ENCODE measurements at places on chromosomes 7 and 10.

GRCh38 chr7:158798741-158799140, 30.6 kb downstream of the ESYT2 start:
- no peak for DNase-seq

DNA sequence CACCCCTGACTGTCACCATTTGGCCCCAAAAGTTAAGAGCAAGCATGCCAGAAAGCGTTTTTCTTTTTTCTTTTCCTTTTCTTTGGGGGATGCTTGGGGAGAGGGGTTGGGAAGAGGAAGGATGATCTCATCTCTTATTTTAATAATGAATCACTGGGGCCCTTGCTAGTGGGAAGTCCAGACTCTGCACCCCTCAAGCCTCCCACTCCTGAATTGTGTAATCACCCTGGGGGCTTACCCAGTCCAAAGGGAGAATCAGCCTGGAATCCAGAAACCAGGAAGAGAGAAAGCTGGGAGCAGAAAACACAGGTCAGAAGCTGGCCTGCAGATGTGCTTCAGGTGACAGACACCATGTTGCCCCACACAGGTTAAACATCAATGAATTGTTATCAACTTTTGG, 14.7 kb upstream of the HABP2 start:
- DNase-seq: no peak

- DNase-seq: no peak
Measured at GRCh38 chr10:123150271-123150985, 2.5 kb downstream of the HMX2 start.

GRCh38 chr7:148400101-148400500, 190.5 kb upstream of the C7orf33 start:
- DNase-seq: no peak

DNA sequence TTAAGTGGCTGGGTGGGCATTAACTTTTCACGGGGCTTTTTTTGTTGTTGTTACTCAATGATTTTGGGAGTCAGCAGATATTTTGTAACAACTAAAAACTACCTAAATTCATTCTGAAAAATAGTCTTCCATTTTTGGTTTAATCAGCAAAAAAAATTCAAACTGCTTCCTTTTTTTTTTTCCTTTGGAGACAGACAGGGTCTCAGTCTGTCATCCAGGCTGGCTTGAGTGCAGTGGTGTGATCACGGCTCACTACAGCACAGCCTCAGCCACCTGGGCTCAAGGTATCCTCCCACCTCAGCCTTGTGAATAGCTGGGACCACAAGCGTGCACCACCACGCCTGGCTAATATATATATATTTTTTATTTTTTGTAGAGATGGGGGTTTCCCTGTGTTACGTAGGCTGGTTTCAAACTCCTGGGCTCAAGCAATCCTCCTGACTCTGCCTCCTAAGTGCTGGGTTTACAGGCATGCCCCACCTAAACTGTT, 36.5 kb downstream of the SKIDA1 start:
- no peak for DNase-seq

DNA sequence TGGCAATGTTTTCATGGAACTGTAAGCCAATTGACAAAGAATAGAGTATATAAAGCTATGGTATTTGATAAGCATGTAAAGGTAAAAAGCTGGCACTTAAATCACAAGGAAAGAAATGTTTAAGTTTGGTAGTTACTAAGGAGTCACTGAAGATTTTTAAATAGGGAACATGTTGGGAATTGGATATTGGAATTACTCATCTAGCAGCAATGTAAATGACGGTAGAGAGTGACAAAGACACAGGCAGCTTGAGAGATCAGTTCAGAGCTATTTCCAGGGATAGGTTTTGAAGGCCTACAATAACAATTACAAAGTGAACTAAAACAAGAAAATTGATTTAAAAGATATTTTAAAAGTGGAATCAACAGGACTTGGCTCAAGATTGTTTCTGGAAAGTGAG, 36.8 kb downstream of the SP8 start:
- DNase-seq: no peak

GRCh38 chr10:35783305-35783838, 141.3 kb upstream of the FZD8 start:
- no peak for DNase-seq

DNA sequence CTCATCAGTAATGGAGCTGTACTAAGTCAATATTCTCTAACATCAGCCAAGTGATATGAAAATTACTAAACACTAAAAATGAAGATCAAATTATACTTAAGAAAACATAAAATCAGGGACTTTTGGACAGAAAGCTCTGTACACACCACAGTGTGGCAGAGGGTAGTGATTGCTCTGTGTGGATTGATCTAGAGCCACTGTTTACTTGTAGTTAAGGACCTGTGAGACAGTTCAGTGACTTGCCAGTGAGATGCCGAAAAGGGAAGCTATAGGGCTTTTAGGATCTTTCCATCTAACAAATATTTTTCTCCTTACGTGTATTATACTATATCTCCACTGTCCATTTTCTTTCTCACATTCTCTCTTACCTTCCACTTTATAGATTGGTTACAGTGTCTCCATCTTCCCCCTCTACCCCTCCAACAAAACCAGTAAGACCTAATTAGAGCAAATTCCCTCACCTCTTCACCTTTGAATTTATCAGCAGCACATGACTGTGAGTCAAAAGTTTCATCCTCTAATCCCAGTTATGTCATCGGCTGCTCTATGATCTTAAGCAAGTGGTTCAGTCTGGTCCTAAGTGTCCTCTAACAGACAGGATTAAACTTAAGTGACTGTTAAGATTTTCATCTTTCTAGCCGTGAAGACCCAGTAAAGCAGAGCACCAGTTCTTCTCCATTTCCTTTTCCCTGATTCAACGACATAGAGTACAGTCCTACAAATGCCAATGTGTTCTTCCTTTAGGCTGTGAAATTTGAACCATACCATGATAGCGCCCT, 6.9 kb downstream of the PIK3CG start:
- DNase-seq: no peak

GRCh38 chr10:15710455-15710854, 9.3 kb downstream of the ITGA8 start:
- no peak for DNase-seq

GRCh38 chr7:16795624-16796023, 9.2 kb downstream of the AGR2 start:
- no peak for DNase-seq

- DNase-seq: no peak
Measured at GRCh38 chr7:70426249-70426880, 705.6 kb upstream of the GALNT17 start.

GRCh38 chr10:26479766-26480492, 41.8 kb downstream of the APBB1IP start:
- no peak for DNase-seq

GRCh38 chr7:43351683-43352082, 231.2 kb upstream of the STK17A start:
- no peak for DNase-seq

DNA sequence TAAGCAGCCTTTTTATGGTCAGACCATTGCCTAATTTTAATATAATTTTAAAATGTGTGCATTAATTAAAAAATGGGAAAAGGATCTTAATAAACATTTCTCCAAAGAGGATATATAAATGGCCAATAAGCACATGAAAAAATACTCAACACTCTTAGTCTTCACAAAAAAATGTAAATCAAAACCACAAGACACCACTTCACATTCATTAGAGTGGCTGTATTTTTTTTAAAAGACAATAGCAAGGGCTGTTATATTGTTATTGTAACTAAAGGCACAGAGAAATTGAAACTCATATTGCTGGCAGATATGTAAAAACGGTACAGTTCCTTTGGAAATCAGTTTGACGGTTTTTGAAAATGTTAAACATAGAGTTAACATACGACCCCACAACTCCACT, 3.2 kb upstream of the CROT start:
- no peak for DNase-seq

GRCh38 chr7:27843584-27844305, 103.8 kb downstream of the TAX1BP1 start:
- DNase-seq: no peak

DNA sequence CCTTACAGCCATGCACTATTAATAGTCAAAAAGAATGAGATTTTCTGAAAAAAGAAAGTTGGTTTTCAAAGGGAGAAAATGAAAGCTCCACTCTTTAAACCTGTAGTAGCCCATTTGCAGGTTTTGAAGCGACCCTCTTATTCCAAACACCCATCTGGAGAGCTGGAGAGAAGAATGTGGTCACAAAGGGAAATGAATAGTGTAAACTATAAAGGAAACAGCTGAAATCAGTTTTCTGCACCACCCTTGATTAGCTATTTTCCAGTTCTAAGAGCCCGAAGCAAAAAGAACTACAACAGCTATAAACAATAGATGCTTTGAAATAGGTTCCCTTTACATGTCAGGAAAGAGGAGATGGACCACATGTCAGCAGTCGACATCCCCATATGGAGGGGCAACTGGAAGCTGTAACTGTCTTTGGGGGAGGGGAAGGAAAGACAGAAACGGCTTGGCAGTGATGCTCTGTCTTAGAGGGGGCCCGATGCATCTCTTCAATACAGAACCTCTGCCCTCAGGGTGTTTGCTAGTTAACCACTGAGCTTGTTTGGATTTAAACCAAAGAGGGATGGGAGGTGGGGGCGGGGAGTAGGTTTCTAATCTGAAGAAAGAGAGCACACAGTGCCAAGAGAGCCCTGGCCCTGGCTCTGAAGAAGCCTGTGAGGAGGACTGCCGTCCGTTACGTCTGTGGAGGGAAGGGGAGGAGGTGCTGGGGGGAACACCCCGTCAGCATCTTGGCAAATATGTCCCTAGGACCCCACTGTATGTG, 55.3 kb downstream of the CPVL start:
- DNase-seq: no peak

DNA sequence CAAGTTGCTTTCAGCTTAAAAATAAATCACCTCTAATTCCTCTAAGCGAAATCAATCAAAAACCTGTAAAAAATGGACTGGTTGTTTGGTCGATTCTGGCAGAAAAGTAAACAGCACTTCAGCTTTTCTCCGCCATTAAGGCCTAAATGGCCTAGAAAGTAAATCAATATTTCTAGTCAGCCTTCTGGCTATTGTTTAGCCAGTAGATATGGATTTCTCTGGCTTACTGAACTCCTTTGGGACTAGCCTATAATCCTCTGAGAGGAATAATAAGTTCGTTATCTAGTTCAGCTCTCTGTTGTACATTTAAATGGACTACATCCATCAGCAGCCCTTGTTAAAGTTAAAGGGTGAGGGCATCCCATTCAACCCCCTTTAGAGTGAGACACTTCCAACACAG, 400.1 kb upstream of the ETV1 start:
- DNase-seq: no peak

- no peak for DNase-seq
Measured at GRCh38 chr10:130805635-130806030, 505.9 kb downstream of the TCERG1L start.

DNA sequence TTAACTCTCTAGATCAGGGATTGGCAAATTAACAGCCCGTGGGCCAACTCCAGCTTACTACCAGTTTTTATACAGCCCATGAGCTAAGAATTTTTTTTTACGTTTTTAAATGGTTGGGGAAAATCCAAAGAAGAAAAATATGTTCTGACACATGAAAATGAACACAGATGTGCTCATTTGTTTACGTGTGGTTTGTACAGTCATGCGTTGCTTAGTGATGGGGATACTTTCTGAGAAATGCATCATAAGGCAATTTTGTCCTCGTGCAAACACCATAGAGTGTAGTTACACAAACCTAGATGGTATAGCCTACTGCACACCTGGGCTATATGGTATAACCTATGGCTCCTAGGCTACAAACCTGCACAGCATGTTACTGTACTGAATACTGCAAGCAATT, 8.3 kb upstream of the SMKR1 start:
- no peak for DNase-seq

DNA sequence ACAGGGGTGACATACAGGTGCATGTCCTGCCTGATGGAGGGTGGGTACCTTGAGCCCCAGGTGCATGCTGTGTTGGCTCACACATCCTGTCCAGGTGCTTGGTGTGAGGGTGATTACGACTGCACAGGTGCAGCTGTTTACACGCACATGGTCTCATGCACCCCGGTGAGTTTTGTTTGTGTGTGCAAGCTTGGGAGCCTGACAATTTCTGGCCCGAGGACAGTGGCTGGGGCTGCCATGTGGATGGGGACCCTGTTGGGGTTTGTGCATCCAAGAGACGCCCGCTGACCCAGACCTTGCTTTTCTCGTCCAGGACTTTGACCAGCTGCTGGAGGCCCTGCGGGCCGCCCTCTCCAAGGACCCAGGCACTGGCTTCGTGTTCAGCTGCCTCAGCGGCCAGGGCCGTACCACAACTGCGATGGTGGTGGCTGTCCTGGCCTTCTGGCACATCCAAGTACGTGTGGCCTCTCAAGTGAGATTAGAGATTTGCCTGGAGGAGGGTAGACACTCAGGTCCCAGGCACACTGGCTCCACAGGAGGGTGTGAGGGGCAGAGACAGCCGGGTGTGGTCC, 61.7 kb downstream of the PRF1 start:
- no peak for DNase-seq

DNA sequence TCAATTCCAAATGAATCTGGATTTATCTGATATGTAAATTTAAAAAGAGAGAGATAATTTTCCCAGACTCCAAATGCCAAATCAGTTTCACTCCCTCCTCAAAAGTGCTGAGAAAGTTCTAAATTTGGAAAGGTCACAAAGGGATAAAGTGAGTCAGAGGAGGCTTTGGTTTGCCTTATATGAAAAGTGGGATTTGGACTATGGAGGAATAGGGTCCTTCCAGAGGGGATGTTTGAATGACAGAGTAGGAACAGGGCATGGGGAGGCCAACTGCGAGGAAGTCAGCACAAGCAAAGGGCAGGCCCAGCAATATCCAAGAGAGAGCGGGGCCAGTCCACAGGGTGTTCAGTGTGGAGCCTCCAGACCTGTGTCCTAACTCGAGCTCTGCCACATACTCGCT, 9.8 kb upstream of the FAS start:
- DNase-seq: no peak

GRCh38 chr10:75379212-75379724, 22.3 kb downstream of the ZNF503 start:
- DNase-seq: no peak

DNA sequence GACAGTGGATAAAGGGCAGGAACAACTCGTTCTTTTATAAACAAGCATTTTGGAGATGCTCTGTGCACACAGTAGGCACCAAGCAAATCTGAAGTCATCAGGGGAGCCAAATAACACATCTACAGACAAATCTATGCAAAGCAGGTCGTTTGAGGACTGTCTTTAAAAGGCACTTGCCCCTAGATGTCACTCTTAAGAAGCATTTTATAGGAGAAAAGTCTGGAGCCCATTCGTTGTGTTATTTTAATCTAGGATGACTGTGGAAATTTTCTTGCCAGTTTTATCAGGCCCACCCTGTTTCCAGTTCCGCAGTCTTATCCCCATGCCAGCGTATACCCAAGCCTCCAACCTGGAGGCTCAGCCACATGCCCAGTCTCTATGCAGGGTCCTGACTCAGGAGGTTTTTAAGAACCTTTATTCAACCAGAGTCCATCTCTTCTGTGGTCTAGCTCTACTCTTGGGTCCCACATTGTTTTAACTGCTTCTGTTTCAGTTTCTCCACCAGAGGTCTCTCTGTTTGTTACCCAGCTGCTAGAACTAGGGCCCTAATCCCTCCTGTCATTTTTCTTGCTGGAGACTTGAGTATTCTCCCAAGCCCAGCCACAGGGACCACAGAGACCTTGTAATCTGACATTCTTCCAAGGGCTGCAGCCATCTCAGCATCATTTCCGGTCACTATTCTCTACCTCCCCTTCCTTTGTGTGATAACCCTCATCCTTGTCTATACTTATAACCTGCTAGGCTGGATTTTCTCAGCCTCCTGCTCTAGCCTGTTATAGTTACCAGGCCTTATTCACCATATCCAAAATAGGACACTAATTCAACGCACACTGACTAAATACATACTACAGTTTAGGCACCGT, 26.7 kb downstream of the PIK3CG start:
- no peak for DNase-seq

Measured in stimulated activated CD8-positive, alpha-beta memory T cell treated with anti-CD3 and anti-CD28 coated beads, Interleukin-15, amount 100 ng/mL, for 4 hours (primary cell).